ENCODE measurements at places on chromosomes 5 and 9.

DNA sequence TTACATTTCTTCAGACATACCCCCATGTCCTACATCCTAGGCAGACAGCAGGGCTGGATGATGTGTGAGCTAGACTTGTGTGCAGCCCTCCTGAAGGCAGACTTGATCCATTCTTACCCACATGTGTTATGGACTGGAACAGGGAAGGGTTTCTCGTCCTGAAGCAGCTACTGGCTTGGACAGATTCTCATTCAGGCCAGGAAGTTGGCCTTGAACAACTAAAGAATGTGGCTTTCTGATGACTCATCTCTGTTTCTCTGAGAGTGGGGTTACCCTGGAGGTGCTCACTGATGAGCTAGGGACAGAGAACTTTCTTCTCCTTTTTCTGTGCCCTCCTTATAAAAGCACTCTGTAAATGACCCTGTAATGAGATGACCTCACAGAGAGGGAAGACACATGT, 246.5 kb downstream of the PCSK5 start:
- no peak for DNase-seq

GRCh38 chr9:132878695-132879456, at the start of gene SPACA9:
Gene SPACA9 (plus strand): TSS chr9:132878898. CDS start chr9:132883948, 5,050 bp downstream.
- DNase-seq: no peak

DNA sequence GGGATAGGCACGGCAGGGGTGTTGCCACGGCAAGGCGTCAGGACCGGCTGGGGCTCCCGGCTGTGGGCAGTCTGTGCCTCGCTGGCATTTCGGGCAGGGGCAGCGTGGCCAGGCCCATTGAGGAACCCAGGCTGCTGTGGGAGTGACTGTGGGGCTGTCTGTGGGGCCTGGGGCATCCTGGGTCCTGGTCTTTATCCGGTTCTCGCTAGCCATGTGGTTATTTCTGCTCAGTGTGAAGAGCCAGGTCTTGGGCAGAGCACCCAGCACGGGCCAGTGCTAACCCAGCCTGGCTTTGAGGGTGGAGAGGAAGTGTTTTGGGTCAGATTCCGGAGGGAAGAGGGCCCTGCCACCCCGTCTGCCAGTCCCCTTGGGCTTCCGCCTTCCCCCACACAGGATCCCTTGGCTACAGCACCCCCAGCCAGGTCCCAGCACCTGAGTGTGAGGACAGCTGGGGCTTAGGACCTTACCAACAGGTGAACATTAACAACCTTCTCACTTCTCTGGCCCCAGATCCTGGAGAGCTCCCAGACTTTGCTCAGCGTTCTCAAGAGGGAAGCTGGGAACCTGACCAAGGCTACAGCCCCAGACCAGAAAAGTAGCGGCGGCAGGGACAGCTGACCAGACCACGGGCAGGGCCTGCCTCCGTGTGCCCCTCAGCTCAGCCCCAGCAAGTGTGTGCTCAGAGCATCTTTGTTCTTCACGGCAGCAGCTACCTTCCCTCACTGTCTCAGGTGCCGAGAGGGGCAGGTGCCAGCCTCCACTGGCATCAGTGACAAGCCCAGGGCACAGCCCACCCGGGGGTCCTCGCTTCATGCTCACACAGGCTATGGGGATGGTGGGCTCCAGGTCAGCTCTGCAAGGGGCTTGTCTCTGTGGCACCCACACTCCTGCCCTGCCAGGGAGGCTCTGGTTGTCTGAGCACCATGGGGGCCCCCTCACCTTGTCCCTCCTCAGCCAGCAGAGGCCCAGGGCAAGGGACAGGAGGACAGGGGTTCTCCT, 1.1 kb downstream of the SSNA1 start:
- DNase-seq: no peak

- DNase-seq: no peak
These were observed 251.8 kb upstream of the CDH9 start for GRCh38 chr5:27290172-27290571.

DNA sequence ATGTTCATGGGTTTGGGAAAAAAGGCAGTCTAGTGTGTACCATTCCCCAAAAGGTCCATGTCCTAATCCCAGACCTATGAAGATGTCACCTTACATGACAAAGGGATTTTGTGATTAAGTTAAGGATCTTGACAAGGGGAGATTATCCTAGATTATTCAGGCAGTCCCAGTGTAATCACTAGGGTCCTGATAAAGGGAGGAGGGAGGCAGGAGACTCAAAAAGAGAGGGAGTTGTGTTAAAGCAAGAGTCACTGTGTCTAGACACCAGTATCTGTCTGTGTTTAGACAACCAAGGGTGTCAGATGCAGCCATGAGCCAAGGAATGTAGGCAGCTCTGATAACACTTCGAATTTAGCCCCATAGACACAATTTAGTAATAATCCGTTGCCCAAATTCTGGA, 49.5 kb downstream of the DPYSL3 start:
- no peak for DNase-seq

GRCh38 chr5:133244242-133244641, 192.4 kb downstream of the HSPA4 start:
- peak; percentile 10 for DNase-seq

DNA sequence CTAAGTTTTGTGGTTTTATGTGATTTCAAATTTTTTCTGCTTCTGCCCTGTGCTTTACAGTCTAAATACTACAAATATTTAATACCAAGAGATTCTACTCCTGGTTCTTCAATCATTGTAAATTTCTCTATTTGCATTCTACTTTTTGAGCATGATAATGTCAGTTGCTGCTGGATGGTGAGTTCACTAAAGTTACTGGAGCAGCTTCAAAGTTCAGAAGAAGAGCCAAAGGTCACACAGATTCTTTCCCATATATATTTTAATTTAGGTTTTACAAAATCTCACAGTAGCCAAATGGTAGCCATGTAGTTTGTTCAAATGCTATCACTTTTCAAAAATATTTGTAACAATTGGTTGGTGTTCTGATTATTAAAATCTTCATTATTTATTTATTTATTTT, 378.7 kb downstream of the TMEM232 start:
- no peak for DNase-seq

- DNase-seq: no peak
These were observed 91.3 kb upstream of the KIF2A start for GRCh38 chr5:62214701-62215100.
